Suppressor macrophage treated with lipopolysaccharide for 4 hours (primary cell): ENCODE measurements at places on chromosomes 16 and 17.
A peak's percentile ranks its signal among the peaks of the same experiment; 100 is the strongest.

DNA sequence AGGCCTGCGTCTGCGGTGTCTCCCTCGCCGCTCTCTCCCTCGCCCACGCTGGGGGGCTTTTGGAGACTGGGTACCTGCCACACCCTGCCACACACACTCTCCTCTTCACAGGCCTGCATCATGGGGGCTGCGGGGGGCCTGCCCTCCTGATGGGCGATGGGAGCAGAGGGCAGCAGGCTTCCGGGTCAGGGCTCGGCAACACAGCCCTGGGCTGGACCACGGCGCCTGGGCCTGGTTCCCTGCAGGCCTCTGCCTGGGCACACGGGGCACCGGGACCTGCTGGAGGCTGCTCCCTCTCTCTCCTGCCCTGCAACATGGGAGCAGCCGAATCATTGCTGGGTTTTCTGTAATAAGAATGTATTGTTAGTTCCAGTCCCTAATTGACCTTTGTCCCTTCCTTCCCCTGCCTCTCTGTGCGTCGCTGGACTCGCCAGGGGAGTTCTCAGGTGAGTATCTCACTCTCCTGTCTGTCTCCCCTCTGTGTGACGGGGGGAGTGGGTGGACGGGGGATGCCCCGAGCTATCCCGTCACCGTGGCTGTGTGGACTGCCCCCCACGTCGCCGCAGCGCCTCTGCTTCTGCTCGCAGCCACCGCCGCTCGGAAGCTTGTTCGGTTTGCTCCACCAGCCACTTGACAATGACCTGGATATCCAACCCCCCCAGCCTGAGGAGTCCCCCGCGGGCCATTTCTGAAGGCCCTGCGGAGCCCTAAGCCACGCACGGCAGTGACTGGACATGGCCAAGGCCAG lies 13.5 kb downstream of the NME3 start:
- DNase-seq, result no peak

GRCh38 chr17:69567130-69567529 lies 152.6 kb downstream of the MAP2K6 start:
- DNase-seq, result no peak

GRCh38 chr16:79698341-79698753 lies 97.8 kb upstream of the MAF start:
- DNase-seq, result no peak

DNA sequence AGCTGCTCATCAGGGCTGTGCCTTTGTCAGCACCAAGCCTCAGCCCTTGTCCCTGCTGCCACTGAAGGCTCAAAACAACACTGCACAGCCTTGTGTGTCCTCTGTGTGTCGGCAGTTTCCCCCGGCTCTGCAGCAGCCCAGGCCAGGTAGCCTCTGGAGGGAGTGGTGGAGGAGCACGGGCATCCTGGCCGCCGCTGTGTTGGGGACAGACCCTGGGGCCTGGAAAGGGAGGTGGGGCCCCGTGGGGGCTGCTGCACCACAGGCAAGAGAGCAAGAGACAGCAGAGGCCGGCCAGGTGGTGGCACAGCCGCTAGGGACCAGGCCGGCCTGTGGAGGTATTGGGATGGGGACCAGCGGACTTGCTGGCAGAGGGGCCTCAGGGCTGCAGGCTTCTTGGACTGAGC lies 96.9 kb upstream of the ZNF750 start:
- no peak for DNase-seq

GRCh38 chr17:70050931-70051330 lies 24.1 kb upstream of the KCNJ16 start:
- DNase-seq, result no peak

- no peak for DNase-seq
These were observed 42.7 kb upstream of the CPNE2 start for GRCh38 chr16:57049678-57050077.

- no peak for DNase-seq
These were observed 62.6 kb downstream of the NETO2 start for GRCh38 chr16:47081115-47081514.

GRCh38 chr17:59839651-59840328 lies 53.0 kb downstream of the TUBD1 start:
- DNase-seq, result peak; percentile 59

DNA sequence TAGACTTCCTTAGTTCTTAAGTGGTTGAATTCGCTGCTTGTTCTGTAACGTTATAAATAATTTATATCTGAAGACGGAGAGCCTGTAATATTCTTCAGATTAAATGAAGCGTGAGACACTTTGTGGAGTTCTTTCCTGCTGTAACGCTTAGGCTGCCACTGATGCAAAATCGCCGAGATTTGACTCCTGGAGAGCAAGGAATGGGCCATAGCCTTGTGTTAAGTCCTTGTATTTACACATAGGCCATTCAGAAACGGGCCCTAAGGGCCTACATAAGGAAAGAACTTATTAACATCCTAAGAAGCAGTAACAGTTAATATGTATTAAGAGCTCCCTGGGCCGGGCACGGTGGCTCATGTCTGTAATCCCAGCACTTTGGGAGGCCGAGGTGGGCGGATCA lies 936 bp downstream of the EMC6 start:
- DNase-seq, result no peak

GRCh38 chr17:8160224-8160577 lies 2.5 kb downstream of the VAMP2 start:
- no peak for DNase-seq

DNA sequence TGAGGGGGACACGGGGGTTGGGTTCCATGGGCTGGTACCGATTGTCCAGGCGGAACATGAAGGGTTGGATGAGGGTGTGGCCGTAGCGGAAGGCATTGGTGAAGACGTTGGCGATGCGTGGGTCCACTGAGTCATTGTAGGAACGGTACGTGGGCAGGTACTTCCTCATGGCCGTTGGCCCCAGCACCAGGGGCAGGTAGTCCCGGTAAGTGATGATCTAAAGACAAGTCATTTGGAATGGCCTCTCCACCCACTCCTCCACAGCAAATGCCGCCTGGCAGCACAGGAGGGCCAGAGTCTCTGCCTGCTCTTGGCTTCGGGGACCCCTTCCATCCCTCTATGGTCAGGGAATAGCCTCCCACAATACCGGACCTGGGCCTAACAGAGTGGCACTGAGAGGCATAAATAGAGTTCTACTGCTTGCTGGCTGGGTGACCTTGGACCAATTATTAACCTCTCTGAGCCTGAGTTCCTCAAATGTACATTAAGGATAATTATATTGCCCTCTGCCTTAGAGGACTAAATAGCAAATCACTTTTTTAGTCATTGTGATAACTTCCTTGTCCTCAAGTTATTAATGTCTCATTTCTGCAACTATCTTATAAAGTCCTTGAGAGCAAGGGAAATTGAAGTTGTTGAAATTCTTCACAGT lies 7.2 kb downstream of the MPO start:
- no peak for DNase-seq

DNA sequence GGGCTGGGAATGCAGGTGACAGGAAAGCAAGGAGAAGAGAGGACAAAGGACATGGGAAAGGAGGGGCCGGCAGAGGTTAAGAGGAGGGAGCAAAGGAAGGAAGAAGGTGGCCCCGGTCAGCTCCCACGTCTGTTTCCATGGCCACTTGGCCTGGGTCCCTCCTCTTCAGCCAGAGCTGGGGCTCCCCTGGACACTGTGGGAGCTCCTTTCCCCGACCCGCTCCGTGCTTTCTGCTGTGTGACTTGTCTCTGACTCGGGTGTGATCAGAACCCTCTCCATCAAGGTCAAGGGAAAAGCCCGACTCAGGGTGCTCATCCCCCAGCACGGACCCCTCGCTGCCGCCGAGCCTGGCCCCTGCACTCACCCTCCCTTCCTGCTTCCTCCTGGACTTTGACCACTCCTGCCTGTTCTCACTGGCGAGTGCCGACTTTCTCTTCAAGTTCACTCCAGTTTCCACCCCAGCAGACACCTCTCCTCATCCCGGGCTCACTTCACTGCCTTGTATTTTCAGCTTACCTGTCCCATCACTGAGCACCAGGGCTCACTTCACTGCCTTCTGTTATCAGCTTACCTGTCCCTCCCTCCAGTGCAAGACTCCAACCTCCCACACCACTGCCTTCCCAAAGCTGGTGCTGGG lies 61.2 kb downstream of the MEAK7 start:
- DNase-seq, result no peak

DNA sequence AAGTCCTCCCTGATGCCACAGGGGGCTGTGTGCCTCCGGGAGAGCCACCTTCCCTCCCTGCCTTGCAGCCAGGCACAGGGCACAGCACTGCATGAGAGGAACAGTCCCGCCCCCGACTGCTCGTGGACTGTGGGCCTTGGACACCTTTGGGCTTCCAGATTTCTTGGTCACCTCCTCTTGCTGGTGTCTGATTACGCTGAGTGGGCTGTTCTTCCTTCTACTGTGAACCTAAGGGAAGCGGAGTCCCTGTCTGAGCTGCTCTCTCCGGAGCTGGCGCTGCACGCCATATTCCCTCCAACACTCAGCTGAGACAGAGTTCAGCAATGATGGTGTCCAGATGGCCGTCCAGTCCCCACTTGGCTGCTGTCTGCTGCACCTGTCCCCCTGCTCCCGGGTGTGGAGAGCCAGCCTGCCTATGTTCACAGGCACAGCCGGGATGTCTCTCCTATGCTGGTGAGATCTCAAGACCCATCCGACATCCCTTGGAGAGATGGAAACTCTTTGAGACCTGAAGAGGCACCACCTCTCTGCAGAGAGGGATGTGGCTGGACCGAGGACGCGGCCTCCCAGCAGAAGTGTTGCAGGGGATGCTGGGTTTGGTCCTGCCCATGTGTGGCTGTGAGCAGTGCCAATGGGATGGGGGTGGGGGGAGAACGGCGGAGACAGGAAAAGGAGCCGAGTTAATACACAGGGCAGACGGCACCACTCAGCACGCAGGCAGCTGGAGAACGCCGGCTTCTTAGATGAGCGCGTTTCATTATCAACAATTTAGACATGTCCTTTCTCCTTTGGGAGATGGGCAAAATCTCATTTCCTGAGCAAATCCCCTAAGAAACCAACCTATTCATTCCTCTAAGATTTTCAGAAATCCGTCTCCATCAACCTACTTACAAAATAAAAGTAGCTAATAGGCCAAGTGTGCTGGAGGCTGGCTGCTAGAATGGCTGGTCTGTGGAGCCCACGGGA lies 171.9 kb downstream of the ENGASE start:
- DNase-seq, result no peak

DNA sequence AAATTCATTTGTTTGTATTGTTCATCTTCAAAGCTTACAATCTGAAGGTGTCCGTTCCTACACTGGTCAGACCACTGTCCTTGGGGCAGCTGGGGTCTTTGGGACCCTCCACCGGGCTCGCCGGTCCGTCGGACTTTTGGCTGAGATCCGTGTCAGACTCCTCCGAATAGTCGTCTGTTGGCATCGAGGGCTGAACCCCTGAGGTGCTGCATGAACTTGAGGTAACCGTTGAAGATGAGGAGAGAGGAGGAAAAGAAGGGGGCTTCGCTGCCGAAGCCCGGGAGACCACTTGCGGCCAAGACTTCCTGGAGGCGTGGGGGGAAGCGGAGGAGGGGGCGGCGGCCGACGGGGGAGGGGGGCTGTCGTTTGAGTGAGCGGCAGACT lies 260.8 kb downstream of the ZFHX3 start:
- no peak for DNase-seq

GRCh38 chr17:37791447-37792399 lies 46.9 kb upstream of the HNF1B start:
- peak; percentile 51 for DNase-seq

DNA sequence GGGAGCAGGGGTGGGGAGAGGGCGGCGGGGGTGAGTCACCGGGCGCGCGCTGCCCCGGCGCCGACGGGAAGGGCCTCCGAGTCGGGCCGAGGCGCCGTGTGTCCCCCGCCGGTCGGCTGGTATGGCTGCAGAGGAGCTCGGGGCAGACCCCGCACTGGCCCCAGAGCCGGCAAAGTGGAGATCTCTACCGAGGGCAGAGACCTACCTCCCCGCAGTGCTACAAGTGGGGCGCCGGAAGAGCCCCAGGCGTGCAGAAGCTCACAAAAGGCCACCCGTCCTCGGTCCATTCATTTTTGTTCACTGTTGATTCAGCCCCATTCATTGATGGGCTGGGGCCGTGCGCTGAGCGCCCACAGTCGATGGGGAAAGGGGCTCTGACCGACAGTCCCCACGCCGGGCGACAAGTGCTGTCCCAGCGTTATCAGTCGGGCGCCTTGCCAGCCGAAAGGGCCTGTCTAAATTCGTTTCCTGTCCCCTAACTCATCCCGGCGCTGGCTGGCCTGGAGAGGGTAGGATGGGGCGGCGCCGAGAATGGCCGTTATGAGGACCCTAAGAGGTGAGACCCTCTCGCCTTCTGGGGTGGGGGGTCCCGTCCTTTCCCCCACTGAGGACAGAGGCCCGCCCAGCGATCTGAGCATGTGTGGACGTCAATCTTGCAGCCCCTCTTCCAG lies 709 bp upstream of the ENO3 start:
- peak; percentile 28 for DNase-seq

DNA sequence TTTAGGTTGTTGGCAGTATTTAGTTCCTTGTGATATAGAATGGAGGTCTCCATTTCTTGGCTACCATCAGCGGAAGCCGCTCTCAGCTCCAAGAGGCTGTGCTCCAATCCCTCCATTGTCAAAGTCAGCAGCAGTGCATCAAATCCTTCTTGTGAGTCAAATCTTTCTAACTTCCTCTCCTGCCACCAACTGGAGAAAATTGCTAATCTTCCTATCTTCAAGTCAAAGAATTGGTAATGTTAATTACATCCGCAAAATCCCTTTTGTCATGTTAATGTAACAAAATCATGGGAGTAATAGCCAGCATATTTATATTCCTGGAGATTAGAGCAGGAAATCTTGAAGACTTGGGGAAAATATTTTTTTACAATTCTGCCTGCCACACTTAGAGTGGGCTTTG lies 436.4 kb upstream of the DYNLRB2 start:
- DNase-seq, result no peak

DNA sequence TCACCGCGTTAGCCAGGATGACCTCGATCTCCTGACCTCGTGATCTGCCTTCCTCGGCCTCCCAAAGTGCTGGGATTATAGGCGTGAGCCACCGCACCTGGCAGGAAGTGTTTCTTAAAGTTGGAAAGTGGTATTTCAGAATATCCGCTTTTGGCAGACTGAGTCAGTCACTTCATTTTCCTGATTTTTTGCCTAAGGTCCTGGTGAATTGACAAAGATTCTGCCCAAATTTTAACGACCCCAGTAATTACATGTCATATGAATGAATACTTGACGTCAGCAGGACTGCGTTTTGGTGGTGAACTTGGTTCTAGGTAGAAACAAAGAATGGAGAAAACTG lies 4.5 kb upstream of the BRCA1 start:
- no peak for DNase-seq

- DNase-seq, result no peak
These were observed 51.4 kb upstream of the STAC2 start for GRCh38 chr17:39277110-39277509.

GRCh38 chr17:76382803-76383545 lies 1.4 kb upstream of the SPHK1 start:
- DNase-seq, result peak; percentile 80
